ENCODE measurements at places on chromosomes 2 and 18.

DNA sequence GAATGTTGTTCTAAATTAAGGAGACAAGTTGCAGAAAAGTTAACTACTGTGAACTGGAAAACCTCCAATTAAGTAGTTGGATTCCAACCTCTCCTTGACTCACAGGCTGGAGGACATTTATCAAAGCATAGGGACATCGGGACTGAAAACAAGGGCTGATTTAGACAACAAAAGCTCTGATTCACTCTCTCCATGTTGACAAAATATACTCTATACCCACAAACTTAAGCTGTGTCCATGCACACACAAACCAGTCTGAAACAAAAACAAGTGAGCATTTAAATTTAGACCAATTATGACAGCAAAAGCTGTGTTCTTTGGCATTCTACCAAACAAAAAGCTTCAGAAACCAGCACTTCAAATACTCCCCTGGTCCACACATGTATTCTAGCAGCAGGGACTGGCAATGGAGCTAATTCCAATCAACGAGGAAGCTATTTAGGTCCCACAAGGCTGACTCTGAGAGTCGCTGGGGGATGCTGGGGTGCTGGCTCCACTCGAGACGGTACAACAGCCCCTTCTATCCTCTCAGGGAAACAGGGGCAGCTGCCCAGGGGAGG lies 71.4 kb downstream of the NXPH2 start:
- peak; percentile 24 for DNase-seq

- no peak for DNase-seq
These were observed 15.9 kb upstream of the TXNDC2 start for GRCh38 chr18:9869715-9870430.

GRCh38 chr2:154837035-154837434 lies 138.5 kb downstream of the KCNJ3 start:
- no peak for DNase-seq

DNA sequence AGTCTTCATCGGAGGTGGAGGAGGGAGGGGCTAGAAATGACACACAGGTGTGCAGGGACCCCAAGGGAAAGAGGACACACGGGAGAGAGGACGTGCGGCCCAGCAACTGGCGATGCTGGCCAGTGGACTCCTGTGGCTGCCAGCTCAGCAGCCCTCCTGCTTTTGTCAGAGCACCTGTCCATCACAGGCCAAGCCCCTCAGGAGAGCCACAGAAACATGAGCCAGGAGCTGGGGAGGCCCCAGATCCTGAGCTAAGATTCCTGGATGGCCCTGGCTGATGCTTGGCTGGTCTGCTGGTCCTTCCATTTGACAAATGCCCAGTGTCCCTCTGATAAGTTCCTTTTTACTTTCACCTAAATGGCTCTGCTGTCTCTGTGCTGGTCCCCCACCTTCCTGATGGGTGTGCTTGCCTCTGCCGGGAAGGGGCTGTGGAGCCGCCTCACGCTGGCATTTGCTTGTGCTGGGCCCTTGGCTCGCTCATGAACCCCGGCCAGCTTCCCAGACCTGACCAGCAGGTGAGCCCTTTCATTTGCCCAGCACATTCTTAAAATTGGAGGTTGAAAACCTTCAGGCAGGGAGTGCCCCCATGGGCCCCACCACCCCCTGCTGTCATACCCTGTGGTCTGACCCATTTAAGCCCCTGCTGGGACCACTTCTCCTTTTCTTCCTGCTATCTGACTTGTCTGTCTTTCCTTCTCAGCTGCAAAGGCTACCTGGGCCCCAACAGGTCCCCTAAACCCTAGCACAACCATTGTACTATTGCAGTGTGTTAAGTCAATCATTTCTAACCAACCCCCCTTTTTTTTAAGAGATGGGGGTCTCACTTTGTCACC lies 37.3 kb downstream of the CYP27C1 start:
- DNase-seq: no peak

- DNase-seq: no peak
These were observed 102.3 kb downstream of the TCF4 start for GRCh38 chr18:55485666-55486065.

- no peak for DNase-seq
These were observed 909.2 kb upstream of the FANCL start for GRCh38 chr2:59150217-59150849.

DNA sequence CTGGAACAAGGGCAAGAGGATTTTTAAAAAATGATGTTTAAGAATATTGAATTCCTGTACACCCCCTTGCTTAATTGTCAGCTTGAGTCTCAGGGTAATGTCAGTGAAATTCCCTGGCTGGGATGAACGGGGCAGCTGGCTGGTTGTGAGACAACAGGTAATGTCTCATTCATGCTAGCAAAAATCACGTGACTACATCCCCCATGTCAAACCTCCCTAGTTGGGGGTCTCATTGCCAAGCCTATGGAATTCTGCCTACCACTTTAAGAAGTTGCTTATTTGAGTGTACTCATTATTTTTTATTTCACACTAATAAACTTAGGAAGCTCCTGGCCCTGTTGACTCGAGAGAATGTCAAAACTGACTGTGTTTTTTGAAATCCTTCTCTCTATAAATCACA lies 218.3 kb downstream of the ICOS start:
- no peak for DNase-seq

DNA sequence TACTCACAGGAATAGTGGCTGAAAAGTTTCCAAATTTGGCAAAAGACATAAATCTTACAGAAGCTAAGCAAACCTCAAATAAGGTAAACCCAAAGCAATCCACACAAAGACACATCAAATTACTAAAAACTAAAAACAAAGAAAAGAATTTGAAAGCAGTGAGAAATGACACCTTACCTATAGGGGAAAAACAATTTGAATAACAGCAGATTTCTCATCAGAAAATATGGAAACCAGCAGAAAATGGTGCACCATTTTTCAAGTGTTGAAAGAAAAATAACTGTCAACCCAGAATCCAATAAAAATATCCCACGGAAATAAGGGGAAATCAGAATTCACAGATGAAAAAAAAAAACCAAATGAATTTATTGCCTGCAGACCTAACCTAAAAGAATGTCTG lies 138.6 kb downstream of the PIGN start:
- no peak for DNase-seq

DNA sequence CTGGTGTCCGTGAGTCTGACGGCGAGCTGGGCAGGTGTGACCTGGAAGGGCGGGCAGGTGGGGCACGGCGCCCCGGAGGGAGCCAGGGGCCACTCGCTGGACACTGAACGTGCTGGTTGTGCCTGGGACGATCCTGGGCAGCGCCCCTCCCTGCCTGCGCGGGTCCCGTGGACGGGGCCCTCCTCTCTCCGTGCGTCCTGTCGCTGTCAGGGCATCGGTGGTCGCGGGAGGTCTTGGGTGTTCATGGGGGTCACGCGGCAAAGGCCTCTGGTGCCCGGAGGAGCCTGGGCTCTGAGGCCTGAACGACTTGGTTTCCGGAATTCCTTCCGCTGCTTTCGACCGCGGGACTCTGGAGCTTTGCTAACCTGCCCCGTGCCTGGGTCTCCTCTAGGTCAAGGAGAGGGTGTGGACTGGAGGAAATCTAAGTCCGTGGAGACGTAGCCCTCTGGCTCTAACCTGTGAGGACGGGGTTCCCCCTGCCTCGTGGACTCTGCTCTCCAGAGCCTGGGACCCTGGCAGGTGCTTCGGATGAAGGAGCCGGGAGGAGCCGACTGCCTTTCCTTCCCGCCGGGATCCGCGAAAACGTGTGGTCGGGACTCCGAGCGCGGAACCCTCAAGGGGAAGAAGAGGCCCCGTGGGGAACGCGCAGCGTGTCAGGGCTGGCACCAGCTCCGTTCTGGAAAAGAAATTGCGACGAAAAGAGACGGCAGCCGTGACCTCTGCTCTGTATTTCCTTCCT lies 14.7 kb downstream of the SOX11 start:
- no peak for DNase-seq

DNA sequence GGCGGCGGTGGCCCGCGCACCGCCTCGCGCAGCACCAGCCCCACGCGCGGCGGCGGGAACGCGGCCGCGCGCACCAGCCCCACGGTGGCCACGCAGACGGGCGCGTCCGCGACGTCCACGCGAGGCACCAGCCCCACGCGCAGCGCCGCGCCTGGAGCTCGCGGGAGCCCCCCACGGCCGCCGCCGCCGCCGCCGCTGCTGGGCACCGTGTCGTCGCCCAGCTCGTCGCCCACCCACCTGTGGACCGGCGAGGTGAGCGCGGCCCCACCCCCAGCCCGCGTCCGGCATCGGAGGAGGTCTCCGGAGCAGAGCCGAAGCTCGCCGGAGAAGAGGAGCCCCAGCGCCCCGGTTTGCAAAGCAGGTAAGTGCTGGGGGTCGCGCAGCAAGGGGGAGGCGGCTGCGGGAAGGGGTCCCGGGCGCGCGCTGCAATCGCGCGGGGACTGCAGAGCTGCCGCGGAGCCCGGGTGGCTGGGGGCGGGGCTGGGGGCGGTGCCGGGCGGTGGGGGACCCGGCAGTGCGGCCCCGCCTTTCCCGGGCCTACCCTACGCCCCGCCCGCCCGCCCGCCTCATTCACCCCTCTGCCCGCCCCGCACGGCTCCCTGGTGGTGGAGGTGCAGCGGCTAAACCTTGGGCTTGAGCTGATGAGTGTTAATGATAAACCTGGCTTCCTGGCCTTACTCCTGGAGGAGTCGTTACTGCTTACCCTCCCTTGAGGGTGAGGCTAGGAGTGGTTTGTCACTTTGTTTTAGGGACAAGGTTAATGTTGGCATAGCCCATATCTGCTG lies 851 bp downstream of the FAM117B start:
- peak; percentile 72 for DNase-seq

GRCh38 chr2:3456125-3456524 lies 63.2 kb downstream of the ADI1 start:
- DNase-seq: no peak

GRCh38 chr2:36444216-36444936 lies 88.8 kb downstream of the CRIM1 start:
- DNase-seq: no peak

DNA sequence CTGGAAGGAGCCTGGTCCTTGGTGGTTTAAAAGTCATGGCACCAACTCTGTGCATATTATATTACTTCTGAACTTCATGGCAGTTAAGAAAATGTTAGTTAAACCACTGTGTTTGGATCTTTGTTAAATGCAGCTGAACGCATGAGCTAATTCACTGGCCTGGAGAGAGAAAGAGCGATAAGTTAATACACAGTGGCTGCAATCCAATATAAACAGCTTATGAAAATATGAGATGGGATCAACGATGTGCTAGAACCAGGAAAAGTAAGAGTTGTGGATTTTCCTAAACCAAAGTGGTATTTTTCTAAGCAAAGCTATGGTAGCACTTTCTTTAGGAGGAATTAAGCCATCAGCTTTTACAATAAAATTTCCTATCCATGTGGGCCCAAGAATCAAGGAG lies 326.7 kb downstream of the MTX2 start:
- DNase-seq: no peak

- DNase-seq: no peak
These were observed 31.5 kb upstream of the NFE2L2 start for GRCh38 chr2:177296040-177296439.

DNA sequence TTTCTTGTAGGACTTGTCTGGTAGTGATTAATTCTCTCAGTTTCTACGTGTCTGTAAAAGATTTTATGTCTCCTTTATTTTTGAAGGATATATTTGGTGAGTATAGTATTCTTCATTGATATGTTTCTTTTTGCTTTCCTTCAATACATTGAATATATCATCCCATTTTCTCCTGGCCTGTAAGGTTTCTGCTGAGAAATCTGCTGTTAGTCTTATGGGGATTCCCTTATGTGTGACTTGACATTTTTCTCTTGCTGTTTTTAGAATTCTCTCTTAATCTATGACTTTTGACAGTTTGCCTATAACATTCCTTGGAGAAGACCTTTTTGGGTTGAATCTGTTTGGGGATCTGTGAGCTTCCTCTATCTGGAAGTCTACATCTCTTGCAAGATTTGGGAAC lies 281.0 kb upstream of the MEIS1 start:
- DNase-seq: no peak

GRCh38 chr2:55014962-55015939 lies 35.0 kb downstream of the RTN4 start:
- no peak for DNase-seq

GRCh38 chr2:2940702-2941101 lies 436.9 kb downstream of the EIPR1 start:
- DNase-seq: no peak

DNA sequence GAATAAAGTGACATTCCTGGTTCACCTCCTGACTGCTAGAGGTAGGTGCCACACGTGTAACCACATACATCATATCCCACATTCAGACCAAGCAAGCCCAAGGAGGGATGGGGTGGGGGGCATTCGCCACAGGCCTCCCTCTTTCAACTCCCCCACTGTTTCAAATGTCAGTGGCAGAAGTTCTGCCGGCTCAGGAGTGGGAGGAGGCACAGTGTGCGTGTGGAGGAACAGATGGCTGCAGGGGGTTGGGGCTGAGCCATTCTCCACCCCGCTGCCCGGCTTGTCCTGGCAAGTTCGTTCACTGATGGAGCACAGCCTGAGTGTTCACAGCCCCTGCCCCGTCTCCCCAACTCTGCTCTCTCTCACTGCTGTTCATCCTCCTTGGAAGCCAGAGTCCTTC lies 75.4 kb upstream of the TANC1 start:
- no peak for DNase-seq

DNA sequence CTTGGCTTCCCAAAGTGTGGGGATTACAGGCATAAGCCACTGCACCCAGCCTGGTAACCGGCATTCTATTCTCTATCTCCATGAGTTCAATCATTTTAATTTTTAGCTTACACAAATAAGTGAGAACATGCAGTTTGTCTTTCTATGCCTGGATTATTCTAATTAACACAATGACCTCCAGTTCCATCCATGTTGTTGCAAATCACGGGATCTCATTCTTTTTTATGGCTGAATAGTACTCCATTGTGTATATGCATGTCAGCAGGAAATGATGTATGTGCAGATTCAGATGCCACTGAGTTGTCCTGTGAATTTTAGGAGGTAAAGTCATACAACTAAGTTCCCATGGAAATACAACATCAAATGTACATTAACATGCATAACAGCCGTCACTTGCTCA lies 24.7 kb upstream of the AMMECR1L start:
- no peak for DNase-seq

- no peak for DNase-seq
These were observed 49.4 kb downstream of the POLE4 start for GRCh38 chr2:75007819-75008218.

GRCh38 chr2:30267161-30267975 lies 36.0 kb downstream of the LBH start:
- no peak for DNase-seq

DNA sequence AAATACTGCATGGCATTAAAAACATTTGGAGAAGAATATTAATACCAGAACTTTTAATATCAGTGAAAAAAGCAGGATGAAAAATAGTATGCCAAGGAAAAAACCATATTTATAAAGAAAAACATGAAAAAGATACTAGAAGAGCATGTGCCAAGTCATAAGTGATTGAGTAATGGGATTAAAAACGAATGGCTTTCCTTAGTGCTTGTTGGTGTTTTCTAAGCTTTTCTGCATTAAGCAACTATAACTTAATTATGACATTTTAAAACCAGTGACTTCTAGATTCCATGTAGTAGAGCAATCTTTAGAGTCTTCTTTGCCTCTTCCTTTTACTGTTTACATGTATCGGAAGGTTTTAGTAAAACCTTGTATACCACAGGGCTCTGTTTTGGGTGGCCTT lies 6.6 kb downstream of the MAPRE3 start:
- DNase-seq: no peak

DNA sequence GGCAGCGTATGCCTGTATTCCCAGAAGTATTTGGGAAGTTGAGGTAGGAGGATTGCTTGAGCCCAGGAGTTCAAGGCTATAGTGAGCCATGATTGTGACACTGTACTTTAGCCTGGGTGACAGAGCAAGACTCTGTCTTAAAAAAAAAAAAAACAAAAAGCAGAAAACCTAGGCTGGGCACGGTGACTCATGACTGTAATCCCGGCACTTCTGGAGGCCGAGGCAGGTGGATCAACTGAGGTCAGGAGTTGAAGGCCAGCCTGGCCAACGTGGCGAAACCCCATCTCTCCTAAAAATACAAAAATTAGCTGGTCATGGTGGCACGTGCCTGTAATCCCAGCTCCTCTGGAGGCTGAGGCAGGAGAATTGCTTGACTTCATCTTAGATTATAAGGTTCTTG lies 46.4 kb downstream of the MTA3 start:
- no peak for DNase-seq

Measured in NCI-H774 (cell line).